ENCODE measurements at places on chromosomes 1 and 21.

- DNase-seq: no peak
Measured at GRCh38 chr21:29115899-29116298, 14.5 kb upstream of the MAP3K7CL start.

DNA sequence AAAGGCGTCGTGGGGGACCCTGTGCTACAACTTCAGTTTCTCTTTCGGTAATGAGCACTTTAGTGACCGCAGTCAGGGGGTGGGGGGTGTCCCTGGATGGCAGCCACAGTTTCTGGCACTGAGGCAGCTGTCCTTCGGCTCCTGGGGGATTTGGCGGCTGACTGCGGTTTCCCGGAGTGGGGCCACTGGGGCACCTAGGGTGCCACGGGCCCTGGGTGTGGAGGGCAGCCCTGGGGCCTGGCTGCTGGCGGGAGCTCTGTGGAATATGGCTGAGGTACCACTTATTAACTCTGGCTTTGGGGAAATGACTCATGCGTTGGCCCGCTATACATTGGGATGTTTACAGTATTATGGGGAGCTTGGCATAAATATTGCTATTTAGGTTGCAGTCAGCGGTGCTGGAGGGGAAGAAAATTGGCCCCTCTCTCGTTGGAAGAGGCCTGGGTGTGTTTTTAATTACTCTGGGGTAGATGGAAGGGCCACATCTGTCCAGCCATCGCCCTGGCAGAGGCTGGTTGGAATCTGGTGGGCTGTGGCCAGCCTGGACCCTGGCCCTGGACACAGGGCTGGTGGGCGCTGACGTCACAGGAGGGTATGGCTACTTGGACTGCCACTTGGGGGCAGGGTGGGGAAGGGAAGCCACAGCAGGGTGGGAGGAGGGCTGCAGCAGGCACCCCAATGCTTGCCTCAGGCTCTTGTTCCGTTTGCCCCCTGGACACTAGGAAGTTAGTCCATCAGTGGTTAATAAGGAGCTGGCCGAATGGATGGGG, 2.0 kb downstream of the EPHB2 start:
- no peak for DNase-seq

DNA sequence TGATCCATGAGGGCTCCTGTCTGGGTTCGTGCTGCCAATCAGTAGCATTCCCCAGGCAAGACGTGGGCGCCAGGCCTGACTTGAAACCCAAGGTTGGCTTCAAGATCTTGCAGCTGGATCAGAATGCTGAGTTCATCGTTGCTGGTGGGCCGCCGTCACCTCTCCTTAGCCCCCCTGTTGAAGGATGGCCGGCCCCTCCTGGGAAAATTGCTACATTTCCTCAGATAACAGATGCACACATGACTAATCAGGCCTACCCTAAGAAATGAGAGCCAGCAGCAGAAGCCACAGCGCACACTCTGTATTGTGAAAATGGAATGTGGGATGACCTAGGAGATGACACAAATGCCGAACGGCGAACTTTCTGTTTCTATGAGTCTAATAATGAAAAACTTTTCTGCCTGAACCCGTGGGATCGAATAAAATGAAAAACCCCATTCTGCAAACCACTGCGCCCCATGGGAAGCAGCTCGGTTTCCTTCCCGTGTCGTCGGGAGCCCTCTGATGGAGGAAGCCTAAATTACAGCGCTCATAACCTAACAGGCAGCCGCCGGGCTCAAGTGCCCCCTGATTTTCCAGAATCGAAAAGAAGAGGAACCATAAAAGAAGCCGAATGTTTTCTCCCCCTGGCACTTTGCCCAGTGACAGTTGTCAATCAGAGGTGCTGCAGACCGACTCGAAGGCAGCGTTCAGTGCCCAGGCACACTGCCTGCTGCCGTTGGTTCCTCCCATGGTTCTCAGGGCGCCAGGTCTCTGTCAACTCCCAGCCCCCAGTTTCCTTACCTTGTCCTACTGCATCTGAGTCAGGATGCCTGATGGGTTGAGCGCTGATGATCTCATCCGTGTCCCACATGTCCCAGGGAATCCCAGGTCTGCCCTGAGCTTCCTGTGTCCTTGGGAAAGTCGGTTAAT, 38.2 kb upstream of the H6PD start:
- no peak for DNase-seq

- DNase-seq: peak; percentile 69
Measured at GRCh38 chr1:150922519-150922975, 3.6 kb upstream of the SETDB1 start.

GRCh38 chr1:45365051-45365450, 24.8 kb upstream of the MUTYH start:
- no peak for DNase-seq

GRCh38 chr1:230176871-230177411, 109.9 kb downstream of the GALNT2 start:
- no peak for DNase-seq

GRCh38 chr21:31910074-31910470, 37.3 kb downstream of the HUNK start:
- no peak for DNase-seq

- DNase-seq: no peak
Measured at GRCh38 chr21:43911935-43912487, 47.0 kb downstream of the AGPAT3 start.
